ENCODE measurements at places on chromosomes 7 and 10. TPM values are rescaled to one million over a fixed set of nuclear protein-coding genes. Genes with fewer than 3 reads are reported as not detected.

GIMAP1 gene
- total RNA-seq = not detected

DNA sequence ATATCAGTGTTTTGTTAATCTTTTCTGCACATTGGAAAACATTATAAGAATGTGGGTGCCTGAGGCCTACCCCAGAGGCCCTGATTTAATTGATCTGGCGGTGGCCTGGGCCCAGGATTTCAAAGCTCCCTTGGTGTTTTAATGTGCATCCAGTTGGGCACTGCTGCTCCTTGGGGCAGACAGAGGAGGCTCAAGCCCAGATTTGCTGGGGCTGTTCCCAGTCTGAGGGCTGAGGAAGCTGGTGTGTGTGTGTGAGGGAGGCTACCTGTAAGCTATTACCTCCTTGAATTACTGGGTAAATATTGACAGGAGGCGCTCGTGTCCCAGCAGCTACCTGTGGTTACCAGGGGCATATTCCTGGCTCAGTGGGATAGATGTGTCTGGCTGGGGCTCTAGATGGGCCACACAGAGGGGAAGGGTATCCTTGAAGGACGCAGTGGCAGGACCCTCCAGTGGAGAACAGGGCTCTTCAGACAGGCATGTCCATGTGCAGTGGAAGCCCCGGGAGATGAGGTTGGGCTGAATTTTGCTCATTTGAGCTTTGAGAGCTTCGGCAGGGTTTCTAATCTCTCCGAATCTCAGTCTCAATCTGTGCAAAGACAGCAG, 975.4 kb upstream of the ZNF722 start:
- no peak for DNase-seq

DNA sequence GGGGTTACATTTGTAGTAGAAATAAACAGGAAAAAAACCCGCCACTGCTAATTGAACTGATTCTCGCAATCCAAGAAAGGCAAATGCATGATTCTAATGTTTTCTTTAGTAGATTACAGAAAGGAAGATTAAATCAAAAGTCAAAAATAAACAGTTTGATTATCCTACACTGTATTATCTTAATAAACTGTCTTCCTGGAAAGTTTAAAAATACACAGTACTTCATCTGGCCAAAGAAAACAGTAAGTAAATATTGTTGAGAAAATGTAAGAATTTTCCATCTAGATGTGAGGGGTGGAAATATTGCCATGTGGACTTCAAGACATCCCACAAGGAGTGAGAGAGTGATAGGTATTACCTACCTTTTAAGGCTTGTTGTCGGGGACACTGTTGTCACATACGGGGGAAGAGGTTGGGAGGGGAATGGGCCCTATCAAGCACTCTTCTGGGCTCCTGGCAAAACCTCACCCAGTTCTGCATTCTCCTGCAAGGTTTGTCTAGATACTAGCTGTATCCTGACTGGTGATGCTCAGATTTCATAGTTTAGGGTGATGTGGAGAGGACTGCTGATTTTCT, 17.8 kb downstream of the GRK5 start:
- DNase-seq = no peak

DNA sequence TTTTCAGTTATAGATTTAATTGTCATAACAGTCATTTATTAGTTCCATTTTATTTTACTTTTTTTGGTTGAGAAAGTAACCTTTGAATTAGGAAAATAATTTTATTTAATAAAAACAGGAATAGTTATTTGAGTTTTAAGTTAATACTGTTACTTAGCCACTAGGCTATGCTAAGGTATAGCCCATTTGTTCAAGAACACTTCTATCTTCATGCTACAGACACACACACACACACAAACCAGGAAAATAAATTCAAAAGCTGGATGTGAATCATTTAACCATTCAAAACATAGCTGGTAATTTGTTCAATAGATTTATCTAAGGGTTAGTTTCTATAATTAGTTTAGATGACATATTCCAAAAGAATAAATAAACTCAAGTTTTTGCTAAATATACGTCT, 148.4 kb downstream of the RNF133 start:
- peak; percentile 23 for DNase-seq

DNA sequence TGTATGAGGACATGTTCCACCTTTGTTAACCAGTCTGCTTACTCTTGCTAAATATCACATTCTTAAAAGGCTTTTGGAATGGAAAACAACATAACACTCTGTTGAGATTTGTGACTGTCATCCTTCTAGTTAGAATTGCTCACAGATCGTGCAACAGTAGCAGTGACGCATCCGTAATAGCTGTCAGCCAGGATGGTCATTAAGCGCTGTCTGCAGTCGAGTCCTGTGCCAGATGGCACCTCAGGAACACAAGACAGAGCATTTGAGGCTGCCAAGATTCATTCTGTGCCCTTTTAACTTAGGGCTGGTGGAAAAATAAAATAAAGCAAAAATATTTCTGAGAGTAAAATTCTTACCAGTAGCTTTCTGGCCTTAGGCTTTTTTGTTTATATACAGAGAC, 348.6 kb downstream of the ANKRD7 start:
- no peak for DNase-seq

DNA sequence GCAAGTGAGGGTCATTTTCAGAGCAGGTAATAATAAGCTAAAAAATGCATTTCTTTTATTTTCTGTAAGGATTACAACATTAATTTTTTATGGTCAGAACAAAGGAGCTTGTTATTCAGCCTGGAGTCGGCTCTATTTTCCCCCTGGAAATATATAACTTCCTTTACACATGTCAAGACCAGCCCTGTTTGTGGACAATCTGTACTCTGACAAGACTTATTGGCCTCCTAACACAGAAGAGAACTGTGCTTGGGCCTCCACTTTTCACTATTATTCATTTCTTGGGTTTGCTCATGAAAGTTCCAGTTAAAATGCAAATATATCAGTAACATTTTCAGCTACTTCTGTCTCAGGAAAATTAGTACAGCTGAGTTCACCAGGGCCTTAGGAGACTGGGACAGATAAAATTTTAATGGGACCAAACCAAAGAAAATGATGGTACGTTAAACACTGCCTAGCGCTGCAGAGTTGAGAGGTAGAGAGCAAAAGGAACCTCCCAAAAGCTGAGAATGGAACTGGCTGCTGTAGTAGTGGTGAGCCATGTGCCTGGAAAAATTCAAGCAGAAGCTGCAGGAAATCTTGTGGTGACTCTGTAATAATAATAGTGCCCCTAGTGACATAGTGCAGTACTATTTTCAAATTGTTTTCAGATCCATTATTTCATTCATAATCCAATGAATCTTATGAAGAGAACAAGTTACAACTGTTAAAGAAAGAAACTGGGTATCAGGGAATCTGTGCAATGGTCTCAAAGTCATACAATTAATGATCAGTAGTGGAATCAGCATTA, 227.2 kb upstream of the KIAA1217 start:
- peak; percentile 8 for DNase-seq

DNA sequence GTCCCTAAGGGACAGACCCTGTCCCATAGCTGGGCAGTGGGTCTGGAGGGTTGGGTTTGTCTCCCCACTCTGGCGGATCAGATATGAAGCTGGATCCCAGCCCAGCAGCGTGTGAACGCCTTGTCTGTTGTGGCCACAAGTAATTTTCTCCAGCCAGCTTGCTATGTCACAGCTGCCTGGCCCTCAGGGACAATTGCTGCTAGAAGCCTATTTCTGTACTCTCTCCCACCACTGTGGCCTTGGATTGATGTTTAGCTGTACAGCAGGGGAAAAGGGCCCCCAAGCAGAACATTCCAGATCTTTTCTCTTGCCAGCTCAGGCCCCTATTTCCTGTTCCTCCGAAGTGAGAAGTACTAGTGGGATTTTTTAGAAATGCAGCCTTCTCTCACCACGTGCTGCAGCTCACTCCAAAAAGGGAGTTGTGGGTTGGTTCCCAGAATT, 53.5 kb upstream of the WAC start:
- no peak for DNase-seq

GRCh38 chr10:4257939-4258465, 473.0 kb upstream of the KLF6 start:
- DNase-seq = no peak

DNA sequence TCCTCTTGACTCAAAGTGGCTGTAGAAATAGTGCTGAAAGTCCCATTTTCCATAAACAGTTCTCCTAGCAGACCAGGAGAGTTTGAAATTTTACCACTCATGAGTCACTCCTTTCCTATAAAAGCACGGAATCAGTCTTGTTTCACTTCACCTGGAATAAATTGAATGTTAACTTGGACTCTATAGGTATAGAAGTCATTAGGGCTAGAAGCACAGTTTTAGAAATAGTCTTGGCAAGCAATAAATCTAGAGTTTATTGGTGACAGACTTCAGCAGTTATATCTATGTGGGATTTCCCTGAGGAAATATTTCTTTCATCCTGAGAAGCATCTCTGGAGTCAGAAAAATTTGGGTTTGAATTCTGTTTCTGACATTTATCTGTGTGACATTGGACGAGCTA, 212.4 kb downstream of the RNLS start:
- no peak for DNase-seq

DNA sequence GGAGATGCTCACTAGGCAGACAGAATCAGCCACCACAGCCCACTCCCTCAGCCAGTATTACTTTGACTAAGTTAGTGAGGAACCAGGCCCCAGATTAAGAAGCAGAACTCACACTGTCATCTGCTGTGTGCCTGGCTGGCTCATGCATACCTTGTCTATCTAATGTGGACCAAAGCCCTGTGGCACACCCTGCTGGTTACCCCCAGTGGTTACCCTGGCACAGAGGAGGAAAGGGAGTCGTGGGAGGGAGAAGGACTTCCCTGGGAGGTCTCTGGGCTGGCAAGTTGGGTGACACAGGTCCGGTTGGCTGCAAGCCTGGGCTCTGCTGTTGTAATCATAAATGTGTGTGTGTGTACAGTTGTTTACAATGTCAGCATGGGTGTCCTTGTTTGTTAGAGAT, 7.5 kb upstream of the SH2D4B start:
- no peak for DNase-seq

- DNase-seq = peak; percentile 91
These were observed 89.5 kb downstream of the ANK3 start for GRCh38 chr10:60299961-60300883.

SPDYE2 gene
- not detected for total RNA-seq

WNT8B gene
- 1.9 TPM for total RNA-seq

DNA sequence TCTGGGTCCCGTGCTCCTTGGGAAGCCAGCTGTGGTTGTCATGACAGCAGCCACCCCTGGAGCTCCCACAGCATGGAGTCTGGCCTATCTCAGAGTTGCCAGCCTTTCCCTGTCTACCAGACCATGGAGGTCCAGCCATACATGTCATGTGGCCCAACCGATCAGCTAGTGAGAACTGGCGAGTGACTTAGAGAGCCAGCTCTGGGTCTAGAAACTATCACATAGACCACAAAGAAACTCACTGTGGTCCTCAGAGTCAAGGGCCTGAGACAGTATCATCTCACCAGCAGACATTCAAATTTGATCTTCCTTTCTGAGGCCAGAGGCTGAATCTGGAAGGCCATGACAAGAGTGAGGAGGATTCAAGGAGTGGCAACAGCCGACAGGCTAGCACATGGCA, 223.3 kb upstream of the GPR26 start:
- no peak for DNase-seq

- no peak for DNase-seq
These were observed 370 bp downstream of the TMEM60 start for GRCh38 chr7:77797734-77798393.

GRCh38 chr10:107434201-107434600, 269.7 kb upstream of the SORCS1 start:
- DNase-seq = no peak

GRCh38 chr7:123738356-123738755, 10.4 kb downstream of the WASL start:
- no peak for DNase-seq

DNA sequence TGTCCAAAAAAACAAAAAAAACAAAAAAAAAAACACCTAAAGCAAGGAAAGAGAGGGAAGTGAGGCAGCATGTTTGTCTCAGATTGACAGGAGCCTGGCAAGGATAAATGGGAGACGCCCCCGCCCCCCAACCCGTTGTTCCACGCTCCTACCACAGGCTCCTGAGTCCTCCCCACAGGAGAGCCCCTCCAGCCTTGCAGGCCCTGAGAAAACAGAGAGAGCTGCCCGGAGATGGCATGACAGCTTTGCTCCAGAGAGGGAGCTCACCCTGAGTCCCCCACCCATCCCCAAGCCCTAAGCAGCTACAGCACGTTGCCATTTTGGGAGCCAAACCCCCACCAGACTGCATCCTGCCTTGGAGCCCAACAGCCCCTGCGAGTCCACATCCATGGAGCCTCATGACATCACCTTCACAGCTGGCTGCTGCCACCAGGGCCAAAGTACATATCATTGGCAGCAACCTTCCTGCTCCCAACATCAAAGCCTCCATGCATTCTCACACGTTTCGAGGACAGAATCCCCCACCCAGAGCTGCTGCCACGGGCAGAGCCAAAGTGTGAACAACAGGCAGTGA, 1283.3 kb downstream of the TYW1 start:
- no peak for DNase-seq

GRCh38 chr10:116403740-116404250, 23.9 kb upstream of the PNLIPRP3 start:
- DNase-seq = peak; percentile 7

DNA sequence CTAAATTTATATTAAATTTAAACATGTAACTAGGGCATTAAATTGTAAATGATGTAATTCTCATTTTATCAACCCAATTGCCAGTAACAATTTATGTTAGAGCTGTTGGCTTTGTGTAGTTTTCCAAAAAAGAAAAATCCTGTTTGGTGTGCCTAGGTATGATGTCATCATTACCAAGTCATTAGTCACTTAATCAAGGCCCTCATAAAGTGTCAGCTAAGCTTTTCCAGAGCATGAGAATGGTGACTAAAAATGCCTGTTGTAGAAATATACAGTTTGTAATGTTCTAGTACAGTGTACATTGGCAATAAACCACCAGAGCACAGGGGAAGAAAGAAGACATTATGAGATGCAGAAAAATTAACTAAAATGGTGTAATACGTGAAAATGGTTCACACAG, 593.8 kb upstream of the ANKRD30A start:
- DNase-seq = no peak

GRCh38 chr10:17578603-17579002, 38.6 kb downstream of the HACD1 start:
- no peak for DNase-seq

PDK4 gene
- total RNA-seq = 0.12 TPM

ZNF804B gene
- total RNA-seq = not detected

GRCh38 chr10:99965700-99966099, 44.0 kb downstream of the DNMBP start:
- DNase-seq = no peak

GRCh38 chr7:87505122-87505521, 29.6 kb upstream of the ABCB4 start:
- DNase-seq = no peak

HHEX gene
- 0.39 TPM for total RNA-seq

GRCh38 chr7:107712896-107713295, 31.0 kb upstream of the CBLL1 start:
- DNase-seq = no peak

- peak; percentile 56 for DNase-seq
These were observed 4.2 kb downstream of the PAX2 start for GRCh38 chr10:100749309-100750217.

SAP25 gene
- total RNA-seq = 4.1 TPM

NUPR2 gene
- total RNA-seq = not detected

DNA sequence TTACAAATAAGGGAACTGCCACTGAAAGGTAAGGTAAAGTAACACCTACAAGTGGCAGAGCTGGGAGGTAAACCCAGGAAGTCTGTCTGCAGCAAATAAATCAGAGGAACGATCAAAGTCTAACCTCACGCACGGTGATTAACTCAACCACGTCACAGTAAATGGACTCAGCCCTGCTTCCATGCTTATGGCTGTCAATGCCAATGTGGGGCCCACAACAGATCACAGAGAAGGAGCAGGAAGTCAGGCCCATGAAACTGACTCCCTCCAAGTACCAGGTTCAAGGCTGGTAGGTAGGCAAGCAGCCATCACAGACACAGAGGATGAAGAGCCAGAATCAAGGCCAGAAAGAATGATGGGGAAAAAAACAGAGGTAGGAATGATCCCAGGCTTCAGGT, 38.0 kb upstream of the ACSL5 start:
- no peak for DNase-seq
